Right ventricle myocardium superior (tissue), 1 donor: ENCODE measurements at places on chromosomes 2 and 18. TPM values are rescaled to one million over a fixed set of nuclear protein-coding genes. Genes with fewer than 3 reads are reported as not detected.

POTEC gene
- total RNA-seq = not detected

- DNase-seq = no peak
These were observed 31.4 kb upstream of the KCMF1 start for GRCh38 chr2:84939426-84940087.

ARHGEF33 gene
- total RNA-seq = 0.32 TPM

GRCh38 chr2:8215982-8216381 is 465.9 kb upstream of the ID2 start:
- DNase-seq = no peak

NAPG gene
- 25.8 TPM for total RNA-seq

- DNase-seq = no peak
These were observed 43.2 kb downstream of the ANKMY1 start for GRCh38 chr2:240514631-240515030.

DNA sequence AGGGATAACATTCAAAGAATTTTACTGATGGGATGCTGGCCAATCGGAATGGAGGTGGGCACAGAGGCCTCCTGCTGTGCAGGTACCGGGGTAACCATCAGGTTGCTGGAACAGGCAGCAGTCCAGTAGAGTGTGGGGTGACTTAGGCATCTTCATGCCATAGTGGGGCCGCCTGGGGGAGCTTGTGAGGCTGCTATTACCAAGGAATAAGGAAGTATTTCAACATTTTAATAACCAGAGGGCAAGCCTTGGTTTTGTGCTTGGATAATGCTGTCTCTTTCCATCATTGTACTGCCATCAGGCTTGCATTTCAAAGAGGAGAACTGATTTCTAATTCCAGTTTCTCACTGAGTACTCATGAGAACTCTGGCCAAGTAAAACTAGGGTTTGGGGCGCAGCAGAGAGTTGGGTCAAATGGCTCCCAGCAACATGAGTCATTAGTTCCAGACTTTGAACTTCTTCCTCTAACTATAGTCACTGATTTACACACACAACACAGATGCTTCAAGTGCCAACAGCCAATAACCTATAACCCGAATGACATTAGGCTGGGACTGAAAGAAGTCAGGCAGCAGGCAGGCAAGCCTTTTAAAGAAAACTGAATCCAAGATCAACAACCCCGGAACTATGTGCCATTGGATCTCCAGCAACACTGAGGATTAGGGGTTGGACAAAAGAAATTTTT is 56.1 kb upstream of the FHL2 start:
- DNase-seq = peak; percentile 58

SIX3 gene
- total RNA-seq = not detected

DNA sequence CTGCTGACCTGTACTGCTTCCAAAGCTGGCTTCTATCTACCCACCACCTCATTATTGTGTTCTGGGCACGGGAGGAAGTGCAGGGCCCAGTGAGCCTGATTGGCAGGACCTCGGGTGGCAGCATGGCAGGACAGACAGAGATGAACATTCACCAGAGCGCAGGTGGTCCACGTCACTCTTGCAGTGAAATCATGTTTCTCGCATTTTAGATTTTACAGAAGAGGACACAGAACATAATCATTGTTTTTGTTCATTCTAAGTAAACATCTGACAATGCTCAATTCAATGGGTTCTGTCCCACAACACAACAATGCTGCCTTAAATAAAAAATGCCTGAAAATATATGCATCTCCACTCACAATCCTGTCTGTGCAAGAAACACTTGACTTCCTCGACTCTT is 11.5 kb upstream of the BIN1 start:
- no peak for DNase-seq

SP5 gene
- 0.46 TPM for total RNA-seq

ZBTB7C gene
- 2.6 TPM for total RNA-seq

OR6B2 gene
- total RNA-seq = not detected

SERPINB3 gene
- not detected for total RNA-seq

DNA sequence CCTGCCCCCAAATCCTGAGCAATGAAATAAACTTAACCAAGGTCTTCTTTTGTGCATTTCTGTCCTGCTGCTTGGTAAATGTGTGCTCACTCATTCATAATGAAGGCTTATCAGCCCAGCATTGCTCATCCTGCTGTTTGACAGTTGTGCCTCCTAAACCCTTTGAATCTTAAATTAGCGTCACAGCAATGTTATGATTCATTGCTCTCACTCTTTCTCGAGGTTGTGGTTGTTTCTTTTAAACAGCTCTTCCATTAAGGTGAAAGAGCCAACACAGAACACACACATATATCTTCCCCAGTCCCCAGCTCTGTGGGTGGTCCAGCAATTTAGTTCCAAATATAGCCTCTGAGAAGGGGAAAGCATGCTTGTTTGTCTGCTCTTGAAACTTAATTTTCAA is 84.0 kb downstream of the EVA1A start:
- no peak for DNase-seq

CNGA3 gene
- not detected for total RNA-seq

DNA sequence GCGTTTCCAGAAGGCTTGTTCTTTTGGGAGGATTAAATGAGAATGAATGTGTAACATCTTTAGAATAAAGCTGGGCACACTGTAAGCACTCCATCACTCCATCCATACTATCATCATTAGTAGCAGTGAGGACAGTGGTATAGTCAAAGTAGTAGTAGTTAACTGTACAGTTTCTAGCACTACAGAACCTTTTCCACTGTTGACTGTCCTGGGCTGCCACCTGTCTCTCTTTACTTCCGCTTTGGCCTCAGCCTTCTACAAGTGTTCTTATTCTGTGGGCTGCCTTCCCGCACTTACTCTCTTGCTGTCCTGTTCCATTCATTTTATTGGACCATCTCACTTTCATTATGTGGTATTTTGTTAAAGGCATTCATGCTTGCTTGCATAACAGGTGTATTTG is 3.3 kb downstream of the SLC9A2 start:
- no peak for DNase-seq

- DNase-seq = no peak
These were observed 302.9 kb downstream of the LRRTM1 start for GRCh38 chr2:80001701-80002101.

DNA sequence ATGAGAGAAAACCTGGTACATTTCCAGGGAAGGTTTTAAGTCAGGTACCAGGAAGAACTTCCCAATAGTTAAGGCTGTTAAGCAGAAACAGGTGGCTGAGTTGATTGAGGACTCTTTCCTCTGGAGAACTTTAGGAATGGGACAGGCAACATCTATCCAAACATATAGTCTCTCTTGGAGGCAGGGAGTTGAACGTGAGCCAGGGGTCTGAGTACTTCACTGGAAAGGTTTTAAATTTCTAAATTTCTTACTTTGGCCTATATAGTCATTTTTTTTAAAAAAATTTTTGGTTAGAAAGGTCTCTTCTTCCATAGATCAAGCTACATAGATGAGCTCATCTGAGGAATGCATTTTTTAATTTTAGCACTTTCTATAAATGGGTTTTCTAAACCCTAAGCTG is 261.4 kb upstream of the TCF4 start:
- DNase-seq = no peak

DNA sequence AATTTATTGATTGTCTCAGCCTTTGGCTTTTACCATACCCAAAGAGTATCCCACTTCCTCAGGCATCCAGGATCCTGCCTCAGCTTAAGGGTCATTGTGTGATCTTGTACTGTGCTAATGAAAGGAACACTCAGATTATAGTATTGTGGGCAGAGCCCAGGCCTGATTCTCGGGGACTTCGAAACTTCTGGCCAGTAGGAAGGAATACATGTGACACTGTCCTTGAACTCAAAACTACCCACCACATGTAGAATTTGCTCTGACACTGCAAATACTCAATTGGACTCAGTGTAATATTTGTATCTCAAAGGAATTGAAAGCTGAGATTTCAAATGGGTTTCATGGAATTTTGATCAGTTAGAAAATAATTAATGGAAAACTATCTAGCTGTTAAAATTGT is 15.9 kb downstream of the DIS3L2 start:
- no peak for DNase-seq

KCNJ3 gene
- total RNA-seq = 2.0 TPM

FAM161A gene
- total RNA-seq = 0.78 TPM

DNA sequence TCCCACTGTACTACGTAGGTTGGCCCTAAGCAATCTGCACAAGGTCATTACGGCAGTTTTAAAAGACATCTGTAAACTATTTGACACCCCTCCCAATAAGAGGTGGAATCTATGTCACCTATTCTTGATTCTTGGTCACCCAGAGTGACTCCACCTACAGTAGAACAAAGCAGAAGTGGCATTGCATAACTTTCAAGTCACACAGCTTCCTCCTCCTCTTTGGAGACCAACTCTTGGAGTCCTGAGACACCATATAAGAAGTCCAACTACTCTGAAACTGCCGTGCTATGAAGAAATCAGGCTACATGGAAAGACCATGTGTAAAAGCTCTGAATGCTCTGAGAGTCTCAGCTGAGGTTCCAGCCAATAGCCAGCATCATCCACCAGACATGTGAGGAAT is 253.5 kb upstream of the CDH20 start:
- no peak for DNase-seq

DNA sequence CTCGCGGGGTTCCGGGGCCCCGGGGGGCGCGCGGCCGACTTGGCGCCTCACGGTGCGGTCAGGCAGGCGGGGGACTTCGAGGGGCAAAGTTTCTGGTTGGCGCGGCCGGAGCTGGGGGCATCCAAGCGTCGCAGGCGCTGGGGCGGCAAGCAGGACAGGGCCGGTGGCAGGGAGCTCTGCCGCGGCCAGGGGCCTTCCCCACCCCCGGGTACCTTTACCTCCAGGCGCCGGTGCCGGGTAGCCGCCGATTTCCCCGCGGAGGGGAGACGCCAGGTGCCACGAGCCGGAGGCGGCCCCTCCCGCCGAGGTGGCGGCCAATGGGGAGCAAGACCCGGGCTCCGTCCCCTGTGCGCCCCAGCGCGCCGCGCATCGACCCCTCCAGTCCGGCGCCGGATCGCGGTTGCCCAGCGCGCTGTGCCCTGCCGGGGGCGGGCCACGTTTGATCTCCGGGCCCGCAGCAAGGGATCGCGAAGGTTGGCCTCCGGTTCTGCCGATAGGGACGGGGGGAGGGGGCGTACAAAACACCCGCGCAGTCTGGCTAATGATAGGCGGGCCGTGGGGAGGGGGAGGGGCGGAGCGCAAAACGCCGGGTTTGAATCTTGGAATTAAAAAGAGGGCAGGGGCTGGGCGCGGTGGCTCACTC is at the start of gene ST8SIA5:
Gene ST8SIA5 (minus strand): TSS at position 495 of the 643 bp plus-strand sequence. CDS start 545 bp downstream, outside the sequence.
- no peak for DNase-seq

STON1 gene
- 8.1 TPM for total RNA-seq
